GM23248 (cell line): ENCODE measurements at places on chromosomes 1 and 21.

- DNase-seq = peak; percentile 73
These were observed 12.7 kb downstream of the EFNA3 start for GRCh38 chr1:155091071-155092051.

DNA sequence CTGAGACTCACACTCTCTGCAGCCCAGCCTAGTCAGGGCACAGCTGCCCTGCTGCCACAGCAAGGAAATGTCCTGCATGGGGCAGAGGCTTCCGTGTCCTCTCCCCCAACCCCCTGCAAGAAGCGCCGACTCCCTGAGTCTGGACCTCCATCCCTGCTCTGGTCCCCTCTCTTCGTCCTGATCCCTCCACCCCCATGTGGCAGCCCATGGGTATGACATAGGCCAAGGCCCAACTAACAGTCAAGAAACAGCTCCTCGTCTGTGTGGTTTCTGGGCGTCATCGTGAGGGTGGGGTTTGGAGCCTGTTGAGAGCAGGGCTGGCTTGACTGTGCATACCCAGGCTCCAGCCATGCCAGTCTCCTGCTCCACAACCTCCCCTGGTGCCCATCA is 19.5 kb downstream of the FAAH start:
- DNase-seq = peak; percentile 35

DNA sequence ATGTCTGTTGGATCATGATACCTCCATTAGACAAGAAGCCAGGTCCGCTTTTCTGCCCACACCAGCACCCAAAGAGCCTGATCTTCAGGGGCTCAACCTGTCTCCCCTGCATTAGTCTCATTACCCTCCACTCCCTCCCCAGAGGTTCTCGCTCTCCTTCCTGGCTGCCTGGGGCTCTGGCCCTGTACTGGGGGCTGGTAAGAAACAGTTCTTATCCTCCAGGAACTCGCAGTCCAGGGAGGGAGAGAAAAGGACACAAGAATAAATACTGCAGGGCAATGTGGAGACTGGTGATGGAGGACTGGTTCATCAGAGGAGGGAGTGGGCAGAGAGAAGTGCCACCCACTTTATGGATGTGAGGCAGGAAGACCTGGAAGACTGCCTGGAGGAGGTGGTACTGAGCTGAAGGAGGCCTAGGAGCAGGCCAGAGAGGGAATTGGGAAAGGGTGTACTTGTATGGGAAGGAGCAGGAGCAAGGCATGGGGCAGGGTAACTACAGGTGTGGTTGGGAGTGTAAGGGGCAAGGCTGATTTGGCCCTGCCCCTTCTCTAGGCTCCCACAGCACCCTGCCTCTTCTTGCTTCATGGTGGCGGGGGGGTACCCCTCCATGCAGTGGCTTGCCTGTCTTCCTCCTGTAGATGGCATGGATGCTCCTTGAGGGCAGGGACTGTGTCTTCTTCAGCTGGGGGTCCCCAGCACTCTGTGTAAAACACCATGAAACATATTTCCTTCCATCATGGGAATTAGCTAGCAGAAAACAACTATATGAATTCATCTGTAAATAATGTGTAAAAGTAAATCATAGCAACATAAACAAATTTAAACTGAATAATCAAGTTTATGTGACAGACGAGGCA is 5.0 kb downstream of the LRRC71 start:
- DNase-seq = no peak

DNA sequence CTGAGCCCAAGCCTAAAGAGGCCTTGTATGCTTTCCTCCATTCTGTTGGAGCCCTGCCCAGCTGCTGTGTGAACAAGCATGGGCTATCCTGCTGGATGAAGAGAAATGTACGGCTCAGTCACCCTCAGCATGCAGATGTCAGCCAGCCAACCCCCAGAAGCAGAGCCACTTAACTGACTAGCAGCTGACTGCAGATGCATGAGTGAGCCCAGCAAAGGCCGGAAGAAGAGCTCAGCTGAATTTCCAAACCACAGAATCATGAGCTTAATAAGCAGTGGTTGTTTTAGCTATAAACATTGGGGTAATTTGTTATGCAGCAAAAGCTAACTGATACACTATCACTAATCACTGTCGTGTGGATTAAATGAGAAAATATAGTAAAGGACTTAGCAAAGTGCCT is 39.0 kb downstream of the FOXO6 start:
- DNase-seq = no peak

GRCh38 chr1:212600071-212600915 is 8.3 kb upstream of the ATF3 start:
- no peak for DNase-seq

GRCh38 chr1:192808163-192808517 is 699 bp upstream of the RGS2 start:
- DNase-seq = no peak

GRCh38 chr1:201490708-201491131 is 16.2 kb downstream of the CSRP1 start:
- DNase-seq = no peak

- no peak for DNase-seq
These were observed 425.1 kb downstream of the KIF26B start for GRCh38 chr1:245579881-245580280.

DNA sequence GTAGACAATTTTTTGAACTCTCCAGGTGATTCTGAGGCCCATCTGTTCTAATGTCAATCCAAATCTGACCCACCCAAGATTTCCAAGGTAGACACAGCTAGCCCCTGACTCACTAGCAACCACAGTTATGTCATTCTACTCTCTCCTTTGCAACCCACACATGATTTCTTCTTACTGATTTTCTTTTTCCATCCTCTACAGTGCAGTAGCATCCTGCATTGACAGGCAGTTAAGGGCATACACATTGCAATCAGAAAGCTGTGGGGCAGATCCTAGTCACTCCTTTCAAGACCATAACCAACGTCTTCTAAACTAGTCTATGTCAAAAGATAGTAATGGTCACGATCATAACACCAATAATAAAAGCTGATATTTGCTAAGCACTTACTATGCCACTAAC is 54.2 kb downstream of the JAK1 start:
- peak; percentile 38 for DNase-seq

DNA sequence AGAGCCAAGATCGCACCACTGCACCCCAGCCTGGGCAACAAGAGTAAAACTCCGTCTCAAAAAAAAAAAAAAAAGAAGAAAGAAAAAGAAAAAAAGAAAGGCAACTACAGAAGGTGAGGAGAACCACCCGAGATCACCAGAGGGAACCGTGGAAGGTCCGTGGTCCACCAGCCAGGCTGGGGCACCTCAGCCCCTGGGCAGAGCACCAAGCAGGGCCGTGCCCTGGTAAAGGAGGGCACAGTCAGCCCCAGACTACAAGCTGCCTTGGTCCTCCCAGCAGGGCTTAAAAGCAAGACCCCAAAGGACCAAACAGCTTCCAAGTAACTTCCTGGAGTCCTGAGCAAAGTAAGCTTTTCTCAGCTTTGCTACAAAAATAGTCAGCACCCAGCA is 8.8 kb upstream of the SAMD11 start:
- DNase-seq = no peak

- peak; percentile 81 for DNase-seq
These were observed 130.8 kb downstream of the LYPLAL1 start for GRCh38 chr1:219304227-219305226.

DNA sequence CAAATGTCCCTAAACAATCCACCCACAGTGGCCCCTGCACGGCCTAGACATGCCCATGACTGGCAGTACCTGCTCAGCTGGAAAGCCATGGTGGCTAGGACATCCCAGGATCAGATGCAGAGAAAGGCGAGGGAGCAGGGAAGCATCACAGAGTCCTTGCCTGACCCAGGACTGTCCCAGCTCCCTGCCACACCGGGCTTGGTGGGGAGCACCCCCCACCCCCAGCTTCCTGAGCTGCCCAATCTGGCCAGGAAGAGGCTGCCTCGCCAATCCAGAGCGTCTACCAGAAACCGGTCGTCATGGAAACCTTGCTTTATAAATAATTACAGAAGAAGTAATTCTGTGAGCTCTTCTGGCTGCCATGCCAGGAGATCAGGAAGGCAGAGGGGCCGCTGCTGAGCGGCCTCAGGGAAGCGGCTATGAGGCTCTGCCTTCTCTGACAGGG is 34.8 kb downstream of the ACOT7 start:
- peak; percentile 87 for DNase-seq

DNA sequence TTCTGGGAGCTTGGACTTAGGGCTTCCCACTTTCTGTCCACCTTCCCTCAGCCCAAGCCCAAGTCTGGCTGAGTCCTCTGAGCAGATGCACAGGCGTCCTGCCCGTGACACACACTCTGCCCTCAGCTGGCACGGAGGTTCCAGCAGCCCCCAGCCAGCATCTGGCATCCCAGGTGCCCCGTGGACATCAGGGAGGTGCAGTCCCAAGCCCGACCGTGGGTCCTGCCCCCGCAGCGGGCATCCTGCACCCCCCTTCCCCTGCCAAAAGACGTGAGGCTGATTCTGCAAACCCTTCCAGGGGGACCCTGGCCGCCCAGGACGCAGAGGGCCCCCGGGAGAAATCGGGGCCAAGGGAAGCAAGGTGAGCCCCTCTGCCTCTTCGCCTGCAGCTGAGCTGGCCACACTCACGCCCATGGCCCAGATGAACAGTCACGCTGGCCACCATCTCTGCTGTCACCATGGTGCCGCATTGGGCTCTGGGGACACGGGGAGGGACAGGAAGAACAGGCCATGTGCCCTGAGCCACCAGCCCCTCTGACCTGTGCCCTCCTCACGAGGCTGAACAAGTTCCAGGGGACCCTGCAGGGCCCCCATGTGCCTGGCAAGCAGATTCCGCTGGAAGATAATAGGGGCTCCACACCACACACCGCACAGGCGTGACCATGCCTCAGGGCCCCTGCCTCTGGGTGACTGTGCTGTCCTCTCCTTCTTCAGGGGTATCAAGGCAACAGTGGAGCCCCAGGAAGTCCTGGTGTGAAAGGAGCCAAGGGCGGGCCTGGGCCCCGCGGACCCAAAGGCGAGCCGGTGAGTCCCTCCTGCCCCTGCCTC is 20.6 kb downstream of the COL6A2 start:
- no peak for DNase-seq

DNA sequence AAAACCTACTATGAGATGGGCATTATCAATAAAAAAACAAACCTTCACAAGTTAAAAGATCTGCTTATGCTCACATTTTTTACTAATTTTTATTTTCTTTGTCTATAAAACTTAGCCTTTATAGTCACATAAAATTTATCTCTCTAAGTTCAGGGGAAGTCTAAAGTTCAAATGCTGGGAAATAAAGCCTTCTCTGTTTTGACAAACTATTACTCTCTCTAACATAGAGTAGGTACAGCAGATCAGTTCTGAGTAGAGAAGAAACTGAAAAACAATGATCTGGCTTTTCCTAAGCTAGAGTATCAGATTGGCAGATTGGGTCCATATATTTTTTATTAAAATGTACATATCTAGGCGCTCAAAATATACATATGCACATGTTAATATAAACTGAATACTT is 31.2 kb downstream of the C1orf141 start:
- no peak for DNase-seq

- DNase-seq = no peak
These were observed 4.6 kb downstream of the JUN start for GRCh38 chr1:58779059-58779754.

- DNase-seq = peak; percentile 30
These were observed 41.2 kb downstream of the KIF21B start for GRCh38 chr1:200982071-200982945.

- no peak for DNase-seq
These were observed 16.5 kb downstream of the CTSS start for GRCh38 chr1:150748878-150749719.

DNA sequence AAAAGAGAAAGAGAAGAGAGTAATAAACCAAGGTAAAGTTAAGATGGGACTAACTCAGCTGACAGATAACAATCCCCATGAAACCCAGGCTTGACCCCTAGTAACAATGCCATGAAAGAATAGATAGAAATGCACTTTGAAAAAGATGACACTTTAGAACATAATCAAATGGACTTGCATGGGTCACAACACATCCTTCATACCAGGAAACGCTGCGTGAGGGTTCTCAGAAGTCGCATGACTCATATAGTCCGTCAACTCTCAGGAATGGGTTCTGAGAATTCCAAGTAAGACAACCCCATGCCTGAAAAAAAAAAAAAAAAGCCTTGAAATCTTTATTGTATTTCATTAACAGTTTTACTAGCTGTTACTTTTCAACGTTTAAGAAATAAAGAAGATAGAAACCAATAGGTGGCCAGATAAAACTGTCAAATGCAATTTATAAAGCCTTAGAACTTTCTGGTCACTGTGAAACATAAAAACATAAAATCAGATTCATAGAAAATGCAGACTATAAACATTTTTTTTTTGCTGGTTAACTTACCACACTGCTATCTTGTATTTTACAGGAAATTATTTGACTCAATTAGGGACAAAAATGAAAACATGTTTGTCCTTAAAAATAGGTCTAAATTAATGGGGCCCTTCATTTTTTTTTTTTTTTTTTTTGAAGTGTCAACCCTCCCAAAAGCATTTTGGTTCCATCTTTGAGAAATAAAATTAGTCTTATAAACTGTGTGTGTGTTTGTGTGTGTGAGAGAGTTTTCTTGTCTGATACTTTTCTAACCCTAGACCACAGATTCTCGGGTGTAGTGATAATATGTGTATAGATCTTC is 202.1 kb downstream of the NCAM2 start:
- DNase-seq = peak; percentile 99

- DNase-seq = peak; percentile 36
These were observed 16.0 kb downstream of the HHAT start for GRCh38 chr1:210344706-210345105.

DNA sequence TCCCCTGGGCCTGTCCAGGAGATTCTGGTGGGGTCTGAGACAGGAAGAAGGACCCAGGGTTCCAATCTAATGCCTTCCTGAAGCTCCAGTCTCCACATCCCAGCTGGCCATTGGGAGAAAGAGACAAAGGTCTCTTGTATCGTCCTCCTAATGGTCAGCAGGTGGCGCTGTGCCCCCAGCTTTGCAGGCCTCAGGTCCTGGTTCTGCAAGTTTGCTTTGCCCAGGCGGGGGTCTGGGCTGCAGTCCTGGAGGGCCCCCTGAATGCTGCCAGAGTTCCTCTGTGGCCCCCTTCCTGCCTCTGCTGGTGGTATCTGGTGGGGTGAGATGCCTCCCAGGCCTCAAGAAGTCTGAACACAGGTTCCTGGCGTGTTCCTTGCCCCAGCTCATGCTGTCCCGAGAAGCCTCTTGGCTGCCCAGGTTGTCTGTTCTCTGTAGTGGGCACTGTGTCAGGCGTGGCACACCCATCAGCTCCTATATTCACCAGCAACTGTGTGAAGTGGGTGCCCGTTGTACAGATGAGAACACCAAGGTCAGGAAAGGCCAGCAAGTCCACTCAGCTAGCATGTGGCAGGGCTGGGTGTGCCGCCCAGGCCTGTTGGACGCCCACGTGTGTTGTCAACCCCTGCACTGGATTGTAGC is 33.8 kb upstream of the CSF3R start:
- DNase-seq = peak; percentile 68

- peak; percentile 32 for DNase-seq
These were observed 44.1 kb downstream of the NPHP4 start for GRCh38 chr1:5947978-5948680.

DNA sequence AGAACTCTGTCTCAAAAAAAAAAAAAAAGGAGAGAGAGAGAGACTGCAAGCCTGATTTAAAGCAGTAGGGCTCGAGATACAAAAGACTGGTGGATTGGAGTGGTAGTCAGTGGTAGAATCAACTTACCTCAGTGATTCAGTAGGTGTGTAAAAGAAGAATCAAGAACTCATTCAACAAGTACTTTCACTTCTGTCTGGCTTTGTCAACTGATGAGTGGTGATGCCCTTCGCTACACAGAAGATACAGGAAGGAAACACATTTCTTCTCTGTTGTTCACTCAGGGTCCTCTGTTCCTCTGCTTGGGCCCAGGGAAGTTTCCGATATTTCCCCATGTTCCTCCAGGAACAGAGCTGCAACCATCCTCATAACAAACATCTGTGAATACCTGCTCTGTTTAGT is 68.6 kb upstream of the COG2 start:
- no peak for DNase-seq
